Vagina (tissue), 2 donors: ENCODE measurements at places on chromosomes 11 and 22. TPM values are rescaled to one million over a fixed set of nuclear protein-coding genes. Genes with fewer than 3 reads are reported as not detected.

The OR2AT4 gene
- total RNA-seq = not detected

The SAA2 gene
- total RNA-seq = 19.4 TPM

The MYO18B gene
- total RNA-seq = not detected

The PC gene
- total RNA-seq = 34.1 TPM

The IGLL1 gene
- total RNA-seq = not detected

The OR8J3 gene
- not detected for total RNA-seq

The P2RX3 gene
- not detected for total RNA-seq

The TRIM29 gene
- 729 TPM for total RNA-seq

The MRGPRX1 gene
- not detected for total RNA-seq

The NAV2 gene
- 25.3 TPM for total RNA-seq

The MUC2 gene
- total RNA-seq = not detected

The CARD16 gene
- total RNA-seq = 26.8 TPM

GRCh38 chr22:45320357-45320976 lies 10.7 kb downstream of the FAM118A start:
- H3K4me1 ChIP-seq = peaks cover 38% of the 10 kb centered on the region
- H3K36me3 ChIP-seq = peaks cover 24% of the 10 kb centered on the region
- no peak for DNase-seq
- H3K27ac ChIP-seq = peak overlapping the region; percentile 87
- no peaks in the 10 kb centered on the region for H3K27me3 ChIP-seq

GRCh38 chr22:30890686-30891442 lies 77.7 kb downstream of the MORC2 start:
- no peak for DNase-seq
- H3K27me3 ChIP-seq = no peaks in the 10 kb centered on the region
- H3K36me3 ChIP-seq = no peaks in the 10 kb centered on the region
- H3K27ac ChIP-seq = no peak overlapping the region
- no peaks in the 10 kb centered on the region for H3K4me1 ChIP-seq

DNA sequence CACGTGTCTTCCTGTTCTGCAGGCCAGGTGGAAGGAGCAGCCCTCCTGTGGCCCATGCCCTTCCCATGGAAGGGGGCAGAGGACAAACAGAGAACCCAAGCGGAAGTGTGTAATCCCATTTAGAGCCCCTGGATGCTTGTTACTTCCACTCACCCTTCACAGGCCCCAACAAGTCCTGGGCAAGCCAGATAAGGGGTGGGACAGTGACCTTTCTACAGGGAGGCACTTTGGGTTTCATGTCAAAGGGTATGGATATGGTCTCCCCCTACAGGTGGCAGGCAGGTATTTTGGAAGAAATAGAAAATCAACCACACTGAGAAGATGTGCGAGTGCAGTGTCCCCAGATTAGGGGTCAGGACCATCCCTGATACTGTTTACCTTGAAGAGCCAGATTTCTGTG lies 11.4 kb downstream of the MPEG1 start:
- no peak overlapping the region for H3K27ac ChIP-seq
- H3K4me1 ChIP-seq = no peaks in the 10 kb centered on the region
- H3K27me3 ChIP-seq = no peaks in the 10 kb centered on the region
- DNase-seq = no peak
- peaks cover 12% of the 10 kb centered on the region for H3K36me3 ChIP-seq
- H3K4me3 ChIP-seq = no peak overlapping the region

GRCh38 chr11:34034053-34034452 lies 17.5 kb upstream of the CAPRIN1 start:
- H3K27me3 ChIP-seq = no peaks in the 10 kb centered on the region
- H3K4me3 ChIP-seq = no peak overlapping the region
- no peak for DNase-seq

- DNase-seq = no peak
- no peak overlapping the region for H3K4me3 ChIP-seq
- peaks cover 6% of the 10 kb centered on the region for H3K4me1 ChIP-seq
- no peaks in the 10 kb centered on the region for H3K36me3 ChIP-seq
These were observed 1456.3 kb downstream of the BRD1 start for GRCh38 chr22:48371391-48371790.

- H3K27me3 ChIP-seq = no peaks in the 10 kb centered on the region
- no peaks in the 10 kb centered on the region for H3K36me3 ChIP-seq
- no peaks in the 10 kb centered on the region for H3K4me1 ChIP-seq
- H3K27ac ChIP-seq = no peak overlapping the region
- H3K4me3 ChIP-seq = no peak overlapping the region
These were observed 62.6 kb downstream of the PPME1 start for GRCh38 chr11:74233683-74234082.

- peak overlapping the region; percentile 31 for H3K27ac ChIP-seq
- H3K4me1 ChIP-seq = peaks cover 21% of the 10 kb centered on the region
- no peaks in the 10 kb centered on the region for H3K27me3 ChIP-seq
- H3K36me3 ChIP-seq = no peaks in the 10 kb centered on the region
- DNase-seq = no peak
These were observed 7.0 kb upstream of the L3MBTL2 start for GRCh38 chr22:41198027-41198580.

DNA sequence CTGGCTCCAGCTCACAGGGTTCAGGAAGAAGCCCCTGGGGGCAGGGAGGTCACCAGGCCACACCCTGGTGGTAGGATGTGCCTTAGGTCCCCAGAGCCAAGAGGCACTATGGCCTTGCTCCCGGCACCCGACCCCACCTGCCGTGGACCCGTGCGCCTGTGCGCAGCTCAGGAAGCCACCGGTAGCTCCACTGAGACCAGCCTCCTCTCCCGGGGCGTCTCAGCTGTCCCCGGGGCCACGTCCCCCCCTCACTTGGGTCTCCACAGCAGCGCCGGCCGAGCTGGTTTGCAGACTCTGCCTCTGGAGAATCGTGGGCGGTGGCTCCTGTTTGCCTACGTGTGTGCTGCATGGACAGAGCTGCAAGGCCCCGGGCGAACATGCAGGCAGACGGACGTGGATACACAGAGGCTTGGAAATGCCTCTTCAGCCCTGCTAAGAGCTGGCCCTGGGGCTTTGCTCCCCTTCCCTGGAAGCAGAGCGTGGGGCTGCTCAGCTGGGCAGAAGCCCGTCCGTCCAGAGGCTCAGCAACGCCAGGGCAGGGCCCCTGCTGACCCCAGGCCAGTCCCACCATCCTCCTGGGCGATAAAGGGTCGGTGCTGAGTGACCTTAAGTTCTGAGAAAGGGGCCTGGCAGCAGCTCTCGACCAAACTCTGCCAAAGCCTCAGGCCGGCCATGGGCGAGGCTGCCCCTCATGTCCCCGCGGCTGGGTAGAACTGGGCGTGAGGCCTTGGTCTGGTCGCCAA lies 15.3 kb upstream of the MUC5B start:
- H3K27ac ChIP-seq = no peak overlapping the region
- H3K4me3 ChIP-seq = no peak overlapping the region
- no peak for DNase-seq
- H3K27me3 ChIP-seq = no peaks in the 10 kb centered on the region

- no peaks in the 10 kb centered on the region for H3K27me3 ChIP-seq
- H3K4me1 ChIP-seq = no peaks in the 10 kb centered on the region
- H3K4me3 ChIP-seq = no peak overlapping the region
- no peak overlapping the region for H3K27ac ChIP-seq
- H3K36me3 ChIP-seq = no peaks in the 10 kb centered on the region
- no peak for DNase-seq
These were observed 657.7 kb downstream of the OPCML start for GRCh38 chr11:132874638-132875037.

DNA sequence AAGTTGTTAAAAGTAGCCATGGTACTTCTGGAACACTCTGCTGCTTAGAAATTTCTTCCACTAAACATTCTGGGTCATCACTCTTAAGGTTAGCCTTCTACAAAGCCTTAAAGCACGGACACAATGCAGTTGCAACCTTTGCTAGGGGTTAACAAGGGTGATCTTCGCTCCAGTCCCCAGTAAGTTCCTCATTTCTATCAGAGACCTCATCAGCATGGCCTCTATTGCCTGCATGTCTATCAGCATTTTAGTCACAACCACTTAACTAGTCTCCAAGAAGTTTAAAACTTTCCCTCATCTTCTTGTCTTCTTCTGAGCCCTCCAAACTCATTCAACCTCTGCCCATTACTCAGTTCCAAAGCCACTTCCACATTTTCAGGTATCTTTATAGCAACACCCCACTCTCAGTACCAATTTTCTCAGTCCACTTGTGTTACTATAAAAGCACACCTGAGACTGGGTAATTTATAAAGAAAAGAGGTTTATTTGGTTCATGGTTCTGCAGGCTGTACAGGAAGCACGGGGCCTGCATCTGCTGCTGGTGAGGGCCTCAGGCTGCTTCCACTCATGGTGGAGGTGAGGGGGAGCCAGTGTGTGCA lies 48.7 kb upstream of the TH start:
- H3K36me3 ChIP-seq = no peaks in the 10 kb centered on the region
- peaks cover 6% of the 10 kb centered on the region for H3K4me1 ChIP-seq
- H3K27ac ChIP-seq = no peak overlapping the region
- no peak overlapping the region for H3K4me3 ChIP-seq
- DNase-seq = no peak

- H3K4me1 ChIP-seq = no peaks in the 10 kb centered on the region
- no peak for DNase-seq
- H3K36me3 ChIP-seq = no peaks in the 10 kb centered on the region
- H3K27me3 ChIP-seq = no peaks in the 10 kb centered on the region
- no peak overlapping the region for H3K4me3 ChIP-seq
- H3K27ac ChIP-seq = no peak overlapping the region
These were observed 162.3 kb downstream of the TRIM29 start for GRCh38 chr11:119975561-119976152.

- no peaks in the 10 kb centered on the region for H3K27me3 ChIP-seq
- no peak overlapping the region for H3K27ac ChIP-seq
- H3K4me1 ChIP-seq = peaks cover 6% of the 10 kb centered on the region
- no peaks in the 10 kb centered on the region for H3K36me3 ChIP-seq
These were observed 81.9 kb upstream of the CRTAM start for GRCh38 chr11:122756417-122756816.

GRCh38 chr11:117083011-117083935 lies 15.0 kb downstream of the SIK3 start:
- no peaks in the 10 kb centered on the region for H3K36me3 ChIP-seq
- H3K4me3 ChIP-seq = no peak overlapping the region
- DNase-seq = no peak
- H3K27me3 ChIP-seq = no peaks in the 10 kb centered on the region
- peaks cover 35% of the 10 kb centered on the region for H3K4me1 ChIP-seq

DNA sequence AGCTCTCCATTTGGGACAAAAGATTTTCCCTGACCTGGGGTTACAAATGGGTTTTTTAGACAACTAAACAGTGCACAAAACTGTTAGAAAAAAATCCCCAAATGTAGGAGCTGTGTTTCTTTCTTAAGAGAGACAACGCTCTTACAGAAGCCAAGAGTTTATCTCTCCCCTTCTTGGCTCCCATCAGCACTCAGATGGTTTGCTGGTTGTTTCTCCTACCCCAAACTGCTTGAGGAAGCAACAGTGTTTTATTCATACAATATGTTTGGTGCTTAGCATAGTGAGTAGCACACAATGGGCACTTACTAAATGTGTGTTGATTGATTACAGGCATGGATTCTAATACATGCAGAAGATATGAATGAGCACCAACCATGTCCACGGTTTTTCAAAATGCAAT lies 209.5 kb upstream of the ANO5 start:
- no peak for DNase-seq
- no peaks in the 10 kb centered on the region for H3K4me1 ChIP-seq
- H3K27me3 ChIP-seq = no peaks in the 10 kb centered on the region

DNA sequence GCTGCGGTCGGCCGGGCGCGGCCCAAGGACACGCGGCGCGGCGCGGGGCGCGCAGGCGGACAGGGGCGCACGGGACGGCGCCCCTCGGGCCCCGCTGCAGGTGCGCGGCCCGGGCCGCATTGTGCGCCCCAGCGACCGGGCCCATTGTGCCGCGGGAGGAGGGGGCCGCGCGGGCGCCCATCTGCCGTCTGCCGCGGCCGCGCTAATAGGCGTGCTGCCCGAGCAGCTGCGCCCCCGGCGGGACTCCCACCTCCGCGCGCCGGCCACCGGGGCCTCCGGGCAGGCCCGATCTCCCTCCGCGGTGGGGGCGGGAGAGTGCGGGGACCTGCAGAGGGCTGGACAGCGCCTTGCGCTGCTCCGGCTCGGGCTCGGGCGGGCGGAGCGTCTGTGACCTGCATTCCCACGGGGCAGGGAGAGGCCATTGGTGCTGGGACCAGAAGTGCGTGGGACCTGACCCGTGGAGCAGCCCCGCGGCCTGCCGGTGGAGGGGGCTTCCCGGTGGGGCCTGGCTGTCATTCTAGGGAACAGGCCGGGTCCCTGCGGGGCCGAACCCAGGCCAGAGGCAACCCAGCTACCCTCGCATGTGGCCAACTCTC lies 933 bp downstream of the BRSK2 start:
- H3K4me3 ChIP-seq = peak overlapping the region; percentile 30
- H3K27ac ChIP-seq = no peak overlapping the region
- no peaks in the 10 kb centered on the region for H3K36me3 ChIP-seq
- peaks cover 18% of the 10 kb centered on the region for H3K4me1 ChIP-seq
- H3K27me3 ChIP-seq = peaks cover 10% of the 10 kb centered on the region
- no peak for DNase-seq

GRCh38 chr11:134846328-134847082 lies 434.5 kb upstream of the B3GAT1 start:
- no peaks in the 10 kb centered on the region for H3K27me3 ChIP-seq
- H3K27ac ChIP-seq = no peak overlapping the region
- no peak overlapping the region for H3K4me3 ChIP-seq
- no peaks in the 10 kb centered on the region for H3K36me3 ChIP-seq
- peak; percentile 69 for DNase-seq

DNA sequence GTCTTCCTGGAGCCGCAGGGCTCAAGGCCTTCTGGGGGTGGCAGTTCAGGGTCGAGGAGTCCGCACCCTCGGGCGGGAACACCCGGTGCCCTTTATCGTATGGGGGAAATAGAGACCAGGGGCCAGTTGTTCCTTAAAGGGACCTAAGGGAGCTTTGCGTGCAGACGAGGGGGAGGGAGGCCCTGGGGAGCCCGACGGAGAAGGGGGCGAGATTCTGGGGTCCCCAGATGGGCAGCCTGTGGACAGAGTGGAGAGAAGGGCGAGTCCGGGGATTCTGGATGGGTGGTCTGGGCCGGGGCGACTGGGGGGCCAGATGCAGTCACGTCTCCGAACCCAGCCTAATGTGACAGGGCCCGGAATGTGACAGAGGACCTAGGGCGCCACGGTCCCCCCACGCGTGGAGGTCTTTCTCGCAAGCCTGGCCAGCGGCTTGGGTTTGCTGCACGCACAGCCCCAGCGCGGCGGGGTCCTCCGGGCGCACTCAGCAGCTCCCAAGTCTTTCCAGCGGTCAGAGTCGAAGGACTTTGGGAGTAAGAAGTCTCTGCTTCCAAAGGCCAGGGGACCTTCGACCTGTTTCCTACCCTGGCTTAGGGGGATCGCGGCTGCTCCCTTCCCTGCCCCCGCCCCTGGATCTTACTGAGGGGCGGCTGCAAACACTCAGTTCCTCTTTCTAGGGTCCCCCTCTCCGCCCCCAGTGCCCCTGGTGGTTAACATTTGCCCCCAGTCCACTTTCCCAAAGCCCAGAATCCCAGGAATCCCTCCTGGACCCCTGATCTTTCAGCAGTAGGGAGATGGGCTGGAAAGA lies 547 bp downstream of the TUBA8 start:
- H3K4me3 ChIP-seq = peak overlapping the region; percentile 47
- no peak overlapping the region for H3K27ac ChIP-seq
- H3K27me3 ChIP-seq = no peaks in the 10 kb centered on the region
- H3K36me3 ChIP-seq = no peaks in the 10 kb centered on the region
